Stimulated activated CD4-positive, alpha-beta T cell treated with anti-CD3 and anti-CD28 coated beads, Interleukin-12 subunit alpha, Interleukin-12 subunit beta, amount 100 ng/mL, for 24 hours (primary cell): ENCODE measurements at places on chromosomes 7 and 10.

- no peak for DNase-seq
Observed at GRCh38 chr7:152872745-152873118, 113.2 kb downstream of the ACTR3B start.

DNA sequence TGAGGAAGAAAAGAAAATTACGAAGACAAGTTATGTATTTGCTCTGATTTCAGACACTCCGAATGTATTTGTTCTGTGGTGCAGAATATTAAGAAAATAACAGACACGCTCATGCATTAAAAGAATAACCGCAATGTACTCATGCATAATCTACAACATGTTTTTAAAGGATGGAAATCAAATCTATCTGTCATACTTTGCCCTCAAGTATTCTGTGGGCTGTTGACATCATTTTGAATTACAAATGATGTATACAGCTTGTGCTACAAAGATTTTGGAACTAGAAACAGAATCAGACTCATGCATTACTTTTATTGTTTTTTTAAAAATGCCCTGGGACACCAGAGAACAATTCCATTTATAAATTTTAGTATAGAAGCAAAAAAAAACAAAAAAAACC is 69.9 kb downstream of the APBB1IP start:
- DNase-seq: no peak

DNA sequence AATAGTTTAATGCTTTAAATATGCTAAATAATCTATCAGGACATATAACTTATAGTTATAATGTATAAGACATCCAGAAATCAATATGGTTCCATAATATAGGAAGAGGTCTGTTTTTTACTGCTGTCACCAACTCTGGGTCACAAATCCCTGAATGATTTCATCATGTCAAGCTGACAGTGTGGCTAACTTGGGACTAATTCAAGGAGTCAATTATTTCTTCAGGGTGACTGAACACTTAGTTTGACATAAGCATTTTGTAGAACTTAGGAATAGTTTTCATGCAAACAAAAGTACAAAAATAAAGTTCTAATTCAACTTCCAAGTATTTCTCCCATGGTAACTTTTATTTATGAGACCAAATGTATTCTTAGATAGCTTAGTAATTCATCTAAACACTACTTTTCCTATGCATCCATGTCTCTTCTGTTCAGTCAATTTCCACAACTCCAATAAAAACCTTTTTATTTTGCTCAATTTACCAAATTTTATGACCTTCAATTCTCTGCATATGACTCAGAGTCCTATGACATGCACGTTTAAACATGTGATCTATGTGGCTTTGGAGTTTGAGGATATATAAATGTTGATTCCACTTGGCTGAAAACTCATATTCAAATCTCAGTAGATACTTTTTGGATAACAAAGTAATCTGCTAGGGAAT is 40.3 kb upstream of the GNAT3 start:
- no peak for DNase-seq

DNA sequence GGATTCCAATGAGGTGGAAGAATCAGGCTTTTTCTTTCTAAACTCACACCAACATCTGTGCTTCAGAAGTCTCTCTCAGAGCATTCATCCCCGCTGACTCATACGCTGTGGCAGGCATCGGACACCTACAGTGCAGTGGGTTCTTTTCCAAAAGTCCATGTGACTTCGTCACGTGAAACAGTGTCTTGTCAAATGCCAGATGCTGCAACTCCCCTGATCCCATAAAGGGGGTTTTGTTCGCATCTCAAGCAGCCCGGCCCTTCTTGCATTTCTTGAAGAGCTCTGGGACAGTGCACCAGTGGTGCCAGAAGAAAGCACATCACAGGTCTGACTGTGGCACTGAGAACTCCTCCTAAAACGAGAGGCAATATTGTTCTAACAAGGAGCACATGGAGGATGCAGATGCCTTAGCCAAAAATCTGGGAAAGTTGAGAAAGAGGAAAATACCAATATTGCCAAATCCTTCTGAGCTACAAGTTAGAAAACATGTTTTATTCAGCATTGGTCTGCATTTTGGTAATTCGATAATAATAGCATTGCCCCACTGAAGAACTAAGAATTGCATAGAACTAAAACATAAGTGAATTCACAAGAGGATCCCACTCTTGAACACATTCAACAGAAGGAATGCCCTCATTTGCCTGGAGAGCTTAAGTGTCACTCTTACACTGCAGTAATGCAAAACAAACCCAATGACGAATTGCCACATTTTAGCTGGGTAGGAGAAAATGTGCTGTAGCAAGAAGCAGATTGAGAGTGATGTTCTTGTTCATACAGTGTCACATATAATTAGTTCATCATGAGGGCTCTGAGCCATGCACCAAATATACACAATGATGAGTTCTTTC is 204.4 kb downstream of the CXCL12 start:
- DNase-seq: no peak

DNA sequence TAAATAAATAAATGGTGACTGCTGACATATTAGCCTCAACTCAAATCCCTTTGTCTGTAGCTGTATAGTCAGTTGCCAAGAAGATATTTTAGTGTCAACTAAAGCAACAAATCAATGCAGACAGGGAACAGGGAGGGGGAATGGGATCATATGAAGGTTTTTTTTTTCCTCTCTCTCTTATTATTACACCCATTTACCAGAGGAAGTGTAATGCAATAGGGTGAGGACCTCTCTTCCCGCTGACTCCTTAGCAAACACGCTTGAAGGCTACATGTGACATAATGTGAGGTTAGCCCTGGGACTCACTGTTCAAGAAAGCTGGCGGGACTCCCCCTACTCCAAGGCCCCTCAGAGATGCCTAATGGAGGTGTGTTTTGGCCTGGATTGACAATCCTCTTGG is 88.2 kb downstream of the CHRM2 start:
- DNase-seq: no peak

DNA sequence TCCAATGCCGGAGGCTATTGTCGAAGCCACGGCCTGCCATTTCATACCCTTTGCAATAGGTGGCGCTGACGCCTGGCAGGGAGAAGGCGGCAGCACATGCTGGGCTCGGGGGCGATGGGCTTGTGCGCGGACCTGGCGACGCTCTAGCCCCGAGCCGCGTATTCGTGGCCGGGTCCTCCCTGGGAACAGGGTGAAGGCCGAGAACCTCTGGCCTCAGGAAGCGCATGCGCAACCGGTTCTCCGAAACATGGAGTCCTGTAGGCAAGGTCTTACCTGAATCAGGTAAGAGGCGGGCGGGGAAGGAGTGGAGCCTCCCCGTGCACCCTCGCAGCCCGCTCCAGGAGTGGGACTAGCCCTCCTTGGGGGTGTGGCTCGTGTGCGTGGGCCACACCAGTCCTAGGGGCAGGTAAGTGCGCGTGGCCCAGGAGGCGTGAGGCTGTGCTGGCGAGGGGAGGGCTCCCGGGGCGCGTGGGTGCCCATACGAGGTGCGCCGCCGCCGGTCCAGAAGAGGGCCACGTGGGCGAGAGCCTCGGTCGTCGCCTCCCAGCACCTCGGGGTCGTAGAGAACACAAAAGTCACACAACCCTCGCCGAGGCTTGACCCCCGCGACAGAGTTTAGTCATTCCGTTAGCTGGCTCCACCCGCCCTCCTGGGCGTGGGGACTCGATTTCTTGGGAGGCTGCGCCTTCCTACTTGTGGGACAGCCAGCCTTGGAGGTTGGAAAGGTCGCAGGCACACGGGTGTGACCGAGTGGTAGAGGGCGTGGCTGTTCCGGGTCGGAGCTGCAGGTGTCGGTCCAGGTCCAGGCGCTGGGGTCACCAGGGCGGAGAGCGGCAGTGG is 5.6 kb upstream of the MEST start:
- DNase-seq: peak; percentile 19
